Lung microvascular endothelial cell (primary cell): ENCODE measurements at places on chromosomes 3 and 15.

- DNase-seq: peak; percentile 35
Measured at GRCh38 chr15:96332637-96333121, 2.2 kb downstream of the NR2F2 start.

DNA sequence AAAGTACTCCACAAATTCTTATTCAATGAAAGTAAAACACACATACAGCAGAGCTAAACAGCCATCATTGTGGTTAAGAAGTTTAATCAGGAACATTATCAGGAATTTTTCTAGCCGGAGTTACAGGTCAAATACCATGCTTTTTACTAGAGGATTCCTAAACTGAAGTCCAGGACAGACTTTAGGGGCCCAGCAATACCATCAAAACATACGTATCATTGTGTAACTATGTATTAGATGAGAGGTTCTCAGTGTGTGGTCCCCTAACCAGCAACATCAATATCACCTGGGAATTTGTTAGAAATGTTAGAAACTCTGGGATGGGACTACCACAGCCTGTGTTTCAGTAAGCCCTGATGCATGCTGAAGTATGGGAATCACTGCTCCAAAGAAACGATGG lies 404.2 kb upstream of the IL12A start:
- no peak for DNase-seq

DNA sequence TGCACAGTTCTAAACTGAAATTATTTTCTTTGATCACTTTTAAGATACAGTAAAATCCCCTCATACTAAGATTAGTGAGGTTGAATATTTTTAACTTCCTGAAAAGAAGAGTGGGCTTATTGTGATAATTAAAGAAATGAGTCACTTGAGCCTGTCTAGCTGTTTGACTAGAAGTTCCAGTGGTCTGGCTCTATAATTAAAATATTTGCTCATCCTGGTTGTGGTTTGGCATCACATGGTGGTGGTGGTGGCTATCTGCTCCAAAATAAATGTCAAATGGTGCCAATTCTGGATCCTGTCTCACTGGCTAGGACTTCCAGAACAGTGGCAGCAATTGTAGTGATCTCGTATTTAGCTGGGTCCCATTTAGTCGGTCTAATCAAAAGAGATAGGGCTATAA lies 8.6 kb upstream of the TEX9 start:
- DNase-seq: no peak

DNA sequence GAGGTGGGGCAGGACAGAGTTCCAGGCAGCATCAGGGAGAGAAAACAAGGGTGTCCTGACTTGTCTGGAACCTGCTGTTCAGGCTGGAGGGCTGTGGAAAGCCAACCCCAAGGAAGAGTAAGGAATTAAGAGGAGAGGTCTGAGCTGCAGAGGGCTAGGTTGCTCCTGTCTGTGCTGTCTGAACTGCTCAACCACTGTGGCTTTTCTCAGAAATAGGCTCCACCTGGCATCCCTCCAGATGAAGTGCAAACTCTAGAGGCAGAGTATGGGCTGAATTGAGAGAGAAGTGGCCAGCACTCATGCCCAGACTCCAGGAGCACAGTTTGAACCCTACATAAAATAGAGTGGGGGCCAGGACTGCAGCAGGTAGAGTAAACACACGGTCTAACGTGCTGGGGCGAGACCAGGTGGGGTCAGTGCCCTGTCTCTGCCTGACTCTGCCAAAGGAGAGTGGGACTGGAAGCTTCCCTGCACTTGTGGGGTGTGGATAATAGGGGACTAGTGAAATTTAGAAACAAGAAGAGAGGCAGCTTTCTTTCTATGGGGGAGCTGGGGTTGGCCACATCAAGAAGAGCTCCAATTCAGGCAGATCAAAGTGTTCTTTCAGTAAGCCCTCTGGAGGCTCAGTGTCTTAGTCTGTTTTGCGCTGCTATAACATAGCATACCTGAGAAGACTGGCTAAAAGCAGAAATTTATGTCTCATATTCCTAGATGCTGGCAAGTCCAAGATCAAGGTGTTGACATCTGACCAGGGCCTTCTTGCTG lies 28.0 kb upstream of the MNS1 start:
- DNase-seq: no peak

- DNase-seq: no peak
Measured at GRCh38 chr15:78249131-78249530, 14.8 kb upstream of the ACSBG1 start.

GRCh38 chr3:23956701-23957100 lies 11.6 kb downstream of the NR1D2 start:
- DNase-seq: no peak

- peak; percentile 13 for DNase-seq
Measured at GRCh38 chr3:15360788-15361493, 28.6 kb upstream of the SH3BP5 start.

DNA sequence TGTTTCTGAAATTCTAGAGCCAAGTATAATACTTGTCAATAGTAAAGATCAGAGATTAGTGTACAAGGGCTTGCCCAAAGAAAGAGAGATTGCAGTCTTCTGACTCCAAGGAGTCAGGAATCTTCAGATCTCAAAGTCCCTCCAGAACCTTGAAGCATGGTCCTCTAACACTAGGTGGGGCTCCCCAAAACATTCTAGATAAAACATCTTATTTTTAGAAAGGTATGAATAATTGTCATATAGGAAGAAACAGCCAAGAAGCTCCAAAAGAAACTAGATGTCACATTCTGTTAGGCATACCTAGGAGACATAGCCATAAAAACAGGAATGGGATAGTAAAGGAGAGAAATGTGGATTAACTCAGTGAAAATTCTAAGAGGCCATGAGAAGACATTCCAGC lies 10.7 kb downstream of the MUC13 start:
- no peak for DNase-seq

DNA sequence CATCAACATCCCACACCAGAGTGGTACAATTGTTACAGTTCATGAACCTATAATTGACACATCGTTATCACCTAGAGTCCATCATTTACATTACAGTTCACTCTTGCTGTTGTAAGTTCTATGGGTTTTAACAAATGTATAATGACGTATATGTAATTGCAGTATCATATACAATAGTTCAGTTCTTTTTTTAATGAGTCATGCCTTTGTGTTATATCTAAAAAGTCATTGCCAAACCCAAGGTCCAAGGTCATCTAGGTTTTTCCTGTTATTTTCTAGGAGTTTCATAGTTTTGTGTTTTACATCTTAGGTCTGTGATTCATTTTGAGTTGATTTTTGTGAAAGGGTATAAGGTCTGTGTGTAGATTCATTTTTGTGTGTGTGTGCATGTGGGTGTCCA lies 160.9 kb upstream of the GALNT15 start:
- DNase-seq: peak; percentile 20

- DNase-seq: no peak
Measured at GRCh38 chr3:4821338-4821737, 157.9 kb upstream of the BHLHE40 start.

- peak; percentile 21 for DNase-seq
Measured at GRCh38 chr3:71416876-71417275, 166.7 kb downstream of the FOXP1 start.

DNA sequence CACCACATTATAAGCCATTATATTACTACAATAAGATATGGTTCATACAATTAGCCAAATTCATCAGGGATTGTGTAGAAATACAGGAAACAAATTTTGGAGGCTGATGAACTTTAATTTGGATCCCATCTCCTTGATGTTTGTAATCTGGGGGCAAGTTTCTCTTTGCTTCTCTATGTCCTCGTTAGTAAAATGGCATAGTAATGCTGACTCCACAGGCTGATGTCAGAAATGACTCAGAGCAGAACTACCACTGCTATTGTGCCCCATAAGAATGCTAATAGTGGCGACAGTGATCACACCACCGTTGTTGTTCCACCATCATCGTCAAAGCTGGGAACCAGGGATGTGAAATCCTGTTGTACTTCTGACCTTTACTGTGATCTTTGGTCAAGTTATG lies 722.3 kb upstream of the LMCD1 start:
- peak; percentile 55 for DNase-seq

GRCh38 chr15:41367418-41367817 lies 34.7 kb downstream of the NUSAP1 start:
- no peak for DNase-seq

GRCh38 chr3:187646906-187647660 lies 23.1 kb downstream of the SST start:
- DNase-seq: no peak

DNA sequence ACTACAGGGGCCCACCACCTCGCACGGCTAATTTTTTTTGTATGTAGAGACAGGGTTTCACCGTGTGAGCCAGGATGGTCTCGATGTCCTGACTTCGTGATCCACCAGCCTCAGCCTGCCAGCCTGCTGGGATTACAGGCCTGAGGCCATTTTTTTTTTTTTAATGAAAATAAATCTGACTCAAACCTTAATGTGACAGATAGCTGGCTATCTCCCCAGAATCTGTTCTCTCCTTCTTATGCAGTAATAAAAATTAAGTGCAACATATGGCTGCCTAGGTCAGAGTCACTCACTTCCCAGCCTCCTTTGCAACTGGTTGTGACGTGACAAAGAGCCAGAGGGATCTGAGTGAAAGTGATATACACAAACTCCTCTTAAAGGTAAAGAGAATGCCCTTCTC lies 53.0 kb downstream of the ZNF148 start:
- no peak for DNase-seq

DNA sequence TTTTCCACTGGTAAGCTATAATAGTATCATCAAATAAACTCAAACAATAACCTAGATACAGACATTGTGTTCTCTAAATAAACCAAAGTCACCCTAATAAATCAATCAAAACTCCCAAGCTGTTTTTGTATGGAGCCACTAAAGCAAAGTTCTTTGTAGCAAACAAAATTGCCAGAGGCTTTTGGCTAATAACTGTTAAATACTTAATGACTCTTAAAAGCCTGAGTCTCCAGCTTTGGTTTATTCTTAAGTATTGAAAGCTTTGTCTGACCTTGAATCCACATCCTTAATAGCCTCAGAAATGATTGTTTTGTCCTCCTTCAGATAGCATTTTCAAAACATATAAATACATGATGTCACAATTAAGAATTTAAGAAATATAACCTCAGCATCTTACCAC lies 725.3 kb downstream of the SI start:
- DNase-seq: no peak

DNA sequence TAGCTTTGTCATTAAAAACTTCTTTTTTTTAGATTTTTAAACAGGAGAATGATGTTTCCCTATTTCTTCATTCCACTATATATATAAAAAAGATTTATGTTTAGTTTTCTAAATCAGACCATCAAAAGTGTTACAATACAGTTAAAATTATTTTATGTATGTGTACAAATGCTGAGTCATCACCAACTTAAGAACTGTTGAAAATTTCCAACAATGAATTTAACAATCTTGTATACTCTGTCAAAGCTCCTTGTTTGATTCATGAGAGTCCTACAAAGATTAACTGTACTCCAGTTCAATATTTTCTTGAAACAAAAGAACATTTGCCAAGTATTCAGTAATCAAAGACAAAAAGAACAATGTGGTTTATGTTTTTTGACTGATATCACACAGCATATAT lies 82.0 kb downstream of the POLQ start:
- no peak for DNase-seq

DNA sequence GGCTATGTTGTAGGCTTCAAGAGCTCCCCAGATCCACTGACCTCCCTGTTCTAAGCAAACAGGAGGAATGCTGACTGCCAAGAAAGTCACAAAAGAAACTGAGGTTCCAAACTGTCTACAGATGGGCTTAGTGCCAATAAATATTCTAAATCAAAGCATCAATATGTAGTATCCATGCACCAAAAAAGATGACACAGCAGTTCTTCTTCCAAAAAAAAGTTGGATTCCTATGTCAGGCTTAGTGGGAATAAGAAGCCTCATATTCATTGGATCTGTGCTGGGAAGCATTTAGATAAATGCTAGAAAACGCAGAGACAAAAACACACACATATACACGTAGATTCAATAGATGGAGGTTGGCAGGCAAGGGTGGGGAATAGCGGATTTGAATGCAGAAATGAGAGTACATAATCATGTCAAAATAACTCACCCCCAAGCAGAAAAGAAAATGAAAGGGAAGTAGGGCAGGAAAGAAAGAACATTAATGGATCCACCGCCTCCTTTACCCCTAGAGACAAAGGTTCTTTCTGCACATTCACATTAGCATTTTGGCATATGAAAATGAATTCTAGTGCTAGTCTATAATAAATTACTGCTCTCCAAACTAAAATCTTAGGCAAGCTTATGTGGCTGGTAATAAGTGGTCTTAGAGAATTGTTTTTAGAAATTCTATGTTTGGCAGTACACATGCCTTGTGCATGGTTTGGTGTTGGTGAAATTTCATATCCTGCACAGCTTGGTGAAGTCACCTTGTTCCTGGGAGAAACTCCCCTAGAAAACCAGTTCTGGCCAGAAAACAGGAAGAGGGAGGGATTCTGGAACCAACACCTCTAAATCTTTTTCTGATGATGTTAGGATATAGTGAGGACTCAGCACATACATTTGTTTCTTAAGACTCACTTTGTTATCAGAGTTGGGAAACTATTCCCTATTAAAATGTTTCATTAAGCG lies 283.4 kb downstream of the LSAMP start:
- DNase-seq: no peak

DNA sequence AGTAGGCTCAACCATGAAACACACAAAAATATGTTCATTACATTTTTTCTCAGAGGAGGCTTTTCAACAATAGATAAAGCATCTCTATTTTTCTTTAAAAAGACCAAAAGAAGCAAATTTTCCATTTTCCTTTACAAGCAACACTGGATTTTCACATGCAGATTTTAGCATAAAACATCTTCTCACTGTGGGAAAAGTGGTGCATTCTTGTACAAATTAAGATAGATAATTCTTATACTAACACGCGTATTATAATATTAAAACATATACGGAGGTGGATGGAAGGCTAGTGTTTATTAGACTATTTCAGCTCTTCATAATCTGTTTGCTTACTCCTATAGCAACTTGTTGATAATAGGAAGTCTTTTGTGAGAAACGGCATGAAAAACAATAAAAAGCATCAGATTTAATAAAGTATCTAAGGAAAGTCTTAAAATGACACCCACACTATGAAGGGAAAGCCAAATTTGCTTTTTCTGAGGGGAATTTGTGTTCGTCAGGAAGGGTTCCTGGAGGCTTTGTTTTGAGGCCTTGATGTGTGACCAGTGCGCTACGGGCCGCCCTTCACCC lies 529.6 kb downstream of the SOX2 start:
- DNase-seq: no peak

DNA sequence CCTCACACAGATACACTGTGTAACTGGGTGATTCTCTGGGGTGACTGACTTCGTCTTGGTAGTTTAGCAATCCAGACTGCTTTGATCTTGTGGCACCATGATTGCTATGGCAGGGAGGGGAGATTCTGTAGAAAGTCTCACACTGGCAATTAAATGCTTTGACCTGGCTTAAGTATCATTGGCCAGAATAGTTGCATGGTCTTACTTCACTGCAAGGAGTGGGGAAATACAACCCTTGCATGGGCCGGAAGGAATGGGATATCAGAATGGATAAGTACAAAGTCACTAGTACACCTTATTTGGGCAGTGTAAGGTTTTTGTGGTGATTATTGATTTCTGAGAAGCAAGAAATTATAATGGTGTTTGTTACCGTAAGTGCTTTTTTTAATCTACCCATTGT lies 153.8 kb downstream of the UBE2E2 start:
- DNase-seq: no peak
